NCI-H1048 (cell line): ENCODE measurements at places on chromosomes 13 and 19.

GRCh38 chr19:5154129-5154798, 185.4 kb downstream of the KDM4B start:
- DNase-seq = no peak

- no peak for DNase-seq
Measured at GRCh38 chr13:53622456-53622855, 593.8 kb downstream of the OLFM4 start.

DNA sequence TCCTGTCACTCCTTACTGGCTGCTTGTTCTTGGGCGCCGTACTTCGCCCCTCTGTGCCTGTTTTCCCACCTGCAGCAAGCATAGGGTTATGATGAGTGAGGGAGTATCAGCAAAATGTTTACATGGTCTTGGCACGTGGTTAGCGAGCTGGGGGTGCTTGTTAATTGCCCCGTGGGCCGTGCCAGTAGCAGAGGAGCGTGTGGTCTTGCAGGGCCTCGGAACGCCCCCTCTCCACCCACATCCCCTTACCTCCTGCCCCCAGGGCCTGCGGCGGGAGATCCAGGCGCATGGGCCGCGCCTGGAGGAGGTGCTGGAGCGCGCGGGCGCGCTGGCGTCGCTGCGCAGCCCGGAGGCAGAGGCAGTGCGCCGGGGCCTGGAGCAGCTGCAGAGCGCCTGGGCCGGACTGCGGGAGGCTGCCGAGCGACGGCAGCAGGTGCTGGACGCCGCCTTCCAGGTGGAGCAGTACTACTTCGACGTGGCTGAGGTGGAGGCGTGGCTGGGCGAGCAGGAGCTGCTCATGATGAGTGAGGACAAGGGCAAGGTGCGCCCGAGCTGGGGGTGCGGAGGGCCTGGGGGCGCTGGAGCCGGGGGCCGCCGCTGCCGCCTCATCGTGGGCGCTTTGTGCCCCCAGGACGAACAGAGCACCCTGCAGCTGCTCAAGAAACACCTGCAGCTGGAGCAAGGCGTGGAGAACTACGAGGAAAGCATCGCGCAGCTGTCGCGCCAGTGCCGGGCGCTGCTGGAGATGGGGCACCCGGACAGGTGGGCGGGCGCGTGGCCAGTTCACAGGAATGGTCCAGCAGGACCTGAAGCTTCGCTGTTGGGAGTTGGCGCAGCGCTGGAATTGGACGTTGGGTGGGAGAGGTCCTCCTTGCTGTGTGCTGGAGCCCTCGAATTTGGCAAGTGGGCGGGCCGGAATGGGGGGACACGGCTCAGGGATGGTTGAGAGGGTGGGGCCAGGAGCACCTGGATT, 22.5 kb upstream of the SHKBP1 start:
- no peak for DNase-seq

DNA sequence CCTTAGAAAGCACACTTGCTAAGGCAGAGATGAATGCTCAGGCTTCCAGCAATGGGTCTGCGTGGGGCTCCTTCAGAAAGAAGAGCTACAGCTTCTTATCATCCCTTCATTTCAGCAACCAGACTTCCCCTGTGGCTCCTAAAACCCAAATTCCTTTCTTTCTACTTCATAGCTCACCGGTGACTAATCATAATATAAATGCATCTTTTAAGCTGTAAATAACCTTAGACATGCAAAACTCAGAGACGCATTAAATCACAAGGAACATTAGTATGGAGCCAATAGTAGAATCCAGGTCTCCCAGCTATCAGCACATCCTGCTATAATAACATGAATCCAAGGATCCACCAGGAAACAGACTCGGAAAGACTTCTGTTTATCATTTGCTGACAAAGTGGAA, 375.6 kb downstream of the COG6 start:
- DNase-seq = no peak

DNA sequence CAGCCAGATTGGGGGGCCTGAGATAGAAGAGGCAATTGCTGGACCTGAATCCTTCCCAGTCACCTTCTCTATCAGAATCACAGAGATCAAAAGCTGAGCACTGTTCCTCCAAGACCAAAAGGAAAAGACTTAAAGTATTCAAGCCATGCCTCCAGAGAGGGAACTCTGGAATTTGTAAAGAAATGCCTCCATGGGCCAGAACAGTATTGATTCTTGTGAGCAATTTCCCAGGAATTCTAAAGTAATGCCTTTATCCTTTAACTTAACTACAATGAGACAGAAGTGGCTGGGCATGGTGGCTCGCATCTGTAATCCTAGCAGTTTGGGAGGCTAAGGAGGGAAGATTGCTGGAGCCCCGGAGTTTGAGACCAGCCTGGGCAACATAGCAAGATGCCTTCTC, 148.8 kb downstream of the FLT1 start:
- no peak for DNase-seq

GRCh38 chr13:53336441-53337160, 308.0 kb downstream of the OLFM4 start:
- DNase-seq = no peak
